Progenitor cell of endocrine pancreas (in vitro differentiated cells): ENCODE measurements at places on chromosomes 2 and 18.

- no peak for DNase-seq
These were observed 396.8 kb upstream of the UBE2E3 start for GRCh38 chr2:180583441-180584140.

DNA sequence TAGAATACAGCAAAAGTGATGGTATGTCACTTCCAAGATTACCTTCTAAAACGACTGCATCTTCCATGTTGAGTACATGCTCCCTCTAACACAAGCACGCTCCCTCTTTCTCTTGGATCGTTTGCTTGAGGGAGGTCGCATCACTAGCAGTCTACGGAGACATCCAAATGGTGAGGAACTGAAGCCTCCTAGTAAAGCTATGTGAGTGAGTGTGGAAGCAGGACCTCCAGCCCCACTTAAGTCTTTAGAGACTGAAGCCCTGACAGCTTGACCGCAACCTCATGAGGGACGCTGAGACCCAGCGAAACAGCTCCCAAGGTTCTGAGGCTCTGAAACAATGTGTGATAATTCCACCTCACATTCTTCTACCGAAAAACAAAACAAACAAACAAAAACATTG, 486.7 kb upstream of the GCFC2 start:
- DNase-seq, result no peak

DNA sequence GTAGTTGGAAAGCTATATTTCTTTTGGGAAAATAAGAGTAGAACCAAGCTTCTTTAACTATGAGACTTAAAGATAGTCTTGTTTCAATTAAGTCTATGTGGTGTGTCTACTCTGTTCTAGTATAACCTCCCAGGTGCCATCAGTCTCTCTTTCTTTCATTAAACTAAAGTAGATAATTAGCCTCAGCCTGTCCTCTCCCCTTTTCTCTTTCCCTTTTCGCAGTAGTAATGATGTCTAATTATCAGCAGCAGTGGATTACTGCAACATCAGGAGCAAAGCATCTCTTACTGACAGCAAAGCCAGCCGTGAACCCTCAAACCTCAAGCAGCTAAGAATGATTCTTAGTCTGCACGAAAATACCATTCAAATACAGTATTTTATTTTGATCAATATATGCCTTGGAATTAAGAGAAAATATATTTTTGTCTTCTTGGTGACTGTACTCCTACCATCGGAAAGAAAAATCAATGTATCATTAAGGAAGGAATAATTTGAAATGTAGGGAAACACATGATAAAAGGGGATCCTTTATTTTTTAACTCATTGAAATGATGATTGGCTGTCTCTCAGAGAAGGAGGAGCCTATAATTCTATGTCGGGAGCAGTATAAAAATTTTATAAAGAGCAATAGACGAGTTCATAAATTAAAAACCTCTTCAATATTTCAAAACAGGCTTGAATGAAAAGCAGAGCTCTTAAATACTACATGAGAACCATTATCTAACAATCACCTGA, 4.5 kb downstream of the NOL4 start:
- DNase-seq, result no peak

- no peak for DNase-seq
These were observed 14.2 kb downstream of the PIKFYVE start for GRCh38 chr2:208280234-208280633.

DNA sequence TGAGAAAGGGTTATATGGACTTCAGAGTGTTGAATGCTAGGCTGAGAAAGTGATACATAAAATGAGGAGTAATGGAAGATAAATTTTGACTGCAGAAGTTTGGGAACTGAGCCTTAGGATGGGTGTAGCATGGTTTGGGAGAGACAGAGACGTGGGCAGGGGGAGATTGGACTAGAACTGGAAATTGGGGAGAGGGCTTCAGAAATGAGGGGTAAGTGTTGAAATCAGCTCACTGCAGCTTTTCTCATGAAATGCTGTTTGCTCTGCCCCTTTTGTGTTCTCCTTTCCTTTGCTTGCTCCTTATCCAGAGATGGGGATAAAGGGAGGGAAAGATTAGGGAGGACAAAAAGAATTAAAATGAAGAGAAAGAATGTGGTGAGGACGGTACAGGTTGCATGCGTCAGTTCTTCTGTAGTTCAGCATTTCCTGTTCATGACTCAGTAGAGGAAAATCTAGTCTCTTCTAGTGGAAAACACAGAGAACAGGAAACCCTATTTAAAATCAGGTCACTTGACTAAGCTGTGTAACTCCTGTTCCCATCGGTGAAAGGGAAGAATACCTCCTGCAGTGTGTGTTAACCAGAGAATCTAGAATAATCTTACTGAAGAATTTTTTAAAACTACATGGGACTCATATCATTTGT, 105.6 kb downstream of the CRIM1 start:
- DNase-seq, result no peak

GRCh38 chr2:55763721-55764120, 70.1 kb upstream of the PNPT1 start:
- no peak for DNase-seq

GRCh38 chr18:59990121-59990823, 90.5 kb downstream of the PMAIP1 start:
- no peak for DNase-seq

- DNase-seq, result no peak
These were observed 95.5 kb upstream of the AGAP1 start for GRCh38 chr2:235398321-235398720.

- DNase-seq, result no peak
These were observed 87.9 kb upstream of the MAP4K3 start for GRCh38 chr2:39524756-39525635.

- no peak for DNase-seq
These were observed 54.6 kb upstream of the NFU1 start for GRCh38 chr2:69491864-69492263.

DNA sequence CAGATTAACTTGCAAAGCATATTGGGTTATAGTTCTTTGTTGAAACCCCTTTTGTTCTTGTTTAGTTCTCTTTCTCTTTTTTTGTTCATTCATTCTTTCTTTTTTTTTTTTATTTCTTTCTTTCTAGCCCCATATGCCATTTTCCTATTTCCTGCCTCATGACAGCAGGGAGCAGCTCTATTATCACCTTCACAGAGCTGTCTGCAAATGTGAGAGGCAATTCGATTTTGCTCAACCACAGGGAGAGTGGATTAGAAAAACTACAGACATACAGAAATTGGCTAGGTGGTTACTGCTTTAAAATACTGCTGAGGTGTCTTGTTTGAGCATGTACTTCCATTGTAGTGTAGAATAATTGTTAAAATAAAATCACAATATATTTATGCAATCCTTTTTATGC, 44.2 kb upstream of the TBR1 start:
- DNase-seq, result no peak

- no peak for DNase-seq
These were observed 154.6 kb downstream of the ANKRD36 start for GRCh38 chr2:97267411-97268074.

- no peak for DNase-seq
These were observed 10.8 kb upstream of the ERMN start for GRCh38 chr2:157336137-157337010.

- DNase-seq, result no peak
These were observed 289.4 kb downstream of the CMPK2 start for GRCh38 chr2:6576302-6576701.

- no peak for DNase-seq
These were observed 49.0 kb upstream of the MC4R start for GRCh38 chr18:60421356-60422118.

- DNase-seq, result no peak
These were observed 485.6 kb downstream of the PTH2R start for GRCh38 chr2:208892203-208892602.

DNA sequence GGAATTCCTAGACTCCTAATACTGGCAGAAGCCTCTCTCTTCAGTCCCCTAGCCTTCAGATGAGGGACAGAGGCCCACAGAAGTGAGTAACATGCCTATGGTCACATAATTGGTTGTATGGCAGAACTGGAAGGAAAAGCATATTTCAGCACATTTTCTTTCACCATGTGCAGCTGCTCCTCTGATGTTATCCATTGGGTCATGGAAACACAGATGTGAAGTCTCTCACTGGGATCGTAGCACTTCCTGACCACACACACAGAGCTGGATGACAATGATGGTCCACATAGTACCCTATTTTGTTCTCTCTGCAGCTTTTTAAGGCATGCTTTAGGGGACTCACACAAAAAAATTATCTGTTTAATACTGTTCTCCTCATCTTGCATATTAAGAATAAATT, 24.5 kb downstream of the MYO3B start:
- DNase-seq, result no peak

- DNase-seq, result no peak
These were observed 30.5 kb downstream of the MAL start for GRCh38 chr2:95056044-95056443.

DNA sequence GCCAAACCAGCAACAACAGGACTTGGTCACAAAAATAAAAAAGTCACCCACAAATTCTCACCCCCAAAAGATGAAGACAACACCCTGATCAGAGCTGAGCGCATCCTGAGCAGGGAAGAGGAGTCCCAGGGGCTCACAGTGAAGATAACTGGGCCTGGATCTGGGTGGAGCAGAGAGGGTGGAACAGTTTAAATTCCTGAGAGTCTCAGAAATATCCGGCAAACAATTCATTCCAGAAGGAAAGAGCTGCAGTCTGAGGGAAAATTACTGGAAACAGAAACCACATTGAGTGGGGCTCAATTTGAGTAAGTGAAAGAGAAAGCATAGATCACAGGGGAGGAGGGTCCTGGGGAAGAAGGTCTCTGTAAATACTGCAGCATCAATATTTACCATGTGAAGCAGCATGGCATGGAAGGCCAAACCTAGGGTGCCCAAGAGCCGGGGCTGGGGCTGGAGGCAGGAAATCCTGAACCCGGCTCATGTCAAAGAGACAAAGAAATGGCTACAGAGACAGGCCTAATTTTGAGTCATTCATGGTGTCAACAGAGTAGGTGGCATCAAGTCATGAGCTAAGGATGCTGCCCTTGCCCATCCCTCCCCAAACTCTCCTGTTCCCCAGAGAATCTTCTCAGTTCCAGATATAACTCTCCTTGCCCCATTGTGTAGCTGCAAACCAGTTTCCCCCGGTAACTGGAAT, 61.4 kb upstream of the ZBTB7C start:
- DNase-seq, result no peak

GRCh38 chr2:68726608-68727367, 7.8 kb upstream of the ARHGAP25 start:
- no peak for DNase-seq

GRCh38 chr18:73945130-73945792, 202.4 kb downstream of the FBXO15 start:
- DNase-seq, result no peak

- no peak for DNase-seq
These were observed 1154.8 kb upstream of the ZEB2 start for GRCh38 chr2:145674705-145675104.

GRCh38 chr2:127986548-127987079, 41.2 kb downstream of the SAP130 start:
- no peak for DNase-seq

DNA sequence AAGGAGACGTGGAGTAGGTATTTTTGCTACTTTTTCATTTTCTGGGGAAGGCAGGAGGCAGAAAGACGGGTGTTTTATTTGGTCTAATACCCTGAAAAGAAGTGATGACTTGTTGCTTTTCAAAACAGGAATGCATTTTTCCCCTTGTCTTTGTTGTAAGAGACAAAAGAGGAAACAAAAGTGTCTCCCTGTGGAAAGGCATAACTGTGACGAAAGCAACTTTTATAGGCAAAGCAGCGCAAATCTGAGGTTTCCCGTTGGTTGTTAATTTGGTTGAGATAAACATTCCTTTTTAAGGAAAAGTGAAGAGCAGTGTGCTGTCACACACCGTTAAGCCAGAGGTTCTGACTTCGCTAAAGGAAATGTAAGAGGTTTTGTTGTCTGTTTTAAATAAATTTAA, 3.4 kb downstream of the FZD7 start:
- DNase-seq, result no peak
